T-cell (primary cell): ENCODE measurements at places on chromosomes 3 and 15.

DNA sequence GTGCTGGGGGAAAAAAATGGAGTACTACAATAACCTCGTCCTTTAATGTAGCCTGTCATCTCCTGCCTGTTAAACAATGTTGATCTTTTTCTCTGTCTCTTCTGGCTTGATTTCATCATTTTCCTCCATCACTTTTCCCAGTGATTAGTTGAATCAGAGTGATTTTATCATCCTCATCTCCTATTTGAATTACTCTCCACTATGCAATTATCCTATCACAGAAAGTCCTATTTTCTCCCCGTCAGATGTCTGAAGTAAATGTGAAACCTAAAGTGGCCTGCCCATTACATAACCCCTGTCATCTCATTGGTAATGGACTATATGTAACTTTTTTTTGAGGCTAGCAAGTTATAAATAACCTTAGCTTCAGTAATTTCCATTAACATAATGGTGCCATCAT is 201.8 kb downstream of the CACNA2D3 start:
- DNase-seq, result no peak

- no peak for DNase-seq
Measured at GRCh38 chr3:140599009-140599408, 78.9 kb upstream of the TRIM42 start.

DNA sequence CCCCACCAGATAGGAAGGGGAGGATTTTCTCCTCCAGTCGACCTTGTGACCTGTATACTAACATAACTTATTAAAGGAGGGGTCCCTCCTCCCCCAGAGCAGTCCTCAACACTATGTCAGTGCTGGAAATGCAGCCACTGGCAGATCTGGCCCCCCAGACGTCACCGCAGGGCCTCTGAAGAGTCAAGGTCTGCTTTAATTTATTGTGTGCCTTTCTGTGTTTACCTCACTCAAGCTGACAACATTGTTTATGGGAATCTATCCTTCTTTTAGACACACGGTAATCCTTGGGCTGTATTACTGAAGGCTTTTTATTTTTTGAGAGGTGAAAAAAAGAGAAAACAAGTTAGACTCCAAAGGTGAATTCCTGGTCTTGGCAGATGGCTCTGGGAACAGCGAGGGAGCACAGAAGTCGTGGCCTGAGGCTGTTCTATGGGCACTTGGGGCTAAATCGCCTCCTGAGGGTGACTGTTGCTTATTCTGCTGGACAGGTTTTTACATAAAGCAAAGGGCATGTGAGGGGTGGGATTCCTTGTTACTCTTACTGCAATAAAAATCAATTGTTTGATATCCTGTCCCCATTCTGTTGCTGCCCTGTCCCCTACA is 13.5 kb upstream of the NR2C2 start:
- DNase-seq, result no peak

- DNase-seq, result no peak
Measured at GRCh38 chr3:57820479-57820878, 64.4 kb downstream of the SLMAP start.

- no peak for DNase-seq
Measured at GRCh38 chr15:90412356-90413194, 24.5 kb downstream of the IQGAP1 start.

DNA sequence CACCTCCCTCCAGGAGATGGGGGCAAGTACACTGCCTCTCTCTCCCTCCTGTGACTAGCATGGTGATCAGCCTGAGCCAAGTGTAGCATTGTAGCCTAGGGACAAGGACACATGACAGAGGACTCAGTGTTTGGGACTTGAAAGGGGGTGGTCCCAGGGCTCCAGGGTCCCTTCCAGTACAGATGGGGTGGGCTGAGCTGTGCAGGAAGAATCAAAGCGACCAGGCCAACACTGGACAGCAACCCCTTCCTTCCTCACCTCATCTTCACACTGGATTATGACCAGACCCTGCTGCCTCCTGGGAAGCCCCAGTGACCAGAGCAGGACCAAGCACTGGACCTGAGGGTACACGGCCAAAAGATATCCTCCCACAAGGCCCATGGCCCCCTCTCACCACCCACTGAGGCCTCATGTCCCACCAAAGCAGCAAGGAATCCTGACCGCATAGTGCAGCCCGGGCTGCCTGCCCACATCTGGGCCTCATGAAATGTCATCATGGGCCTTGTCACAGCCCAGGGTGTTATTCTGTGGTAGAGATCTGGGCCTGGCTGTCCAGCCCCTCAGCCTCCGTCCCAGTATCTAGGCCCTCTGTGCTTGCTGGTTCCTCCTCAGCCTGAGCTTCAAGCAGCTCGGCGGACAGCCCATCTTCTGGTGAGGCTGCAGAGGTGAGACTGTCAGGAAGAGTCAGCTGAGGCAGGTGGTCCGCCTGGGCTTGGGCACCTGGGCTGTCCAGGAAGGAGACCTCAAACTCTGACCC is 9.5 kb downstream of the GORASP1 start:
- no peak for DNase-seq
